ENCODE measurements at places on chromosomes 4 and X. TPM values are rescaled to one million over a fixed set of nuclear protein-coding genes. Genes with fewer than 3 reads are reported as not detected.

Gene FABP2
- not detected for total RNA-seq

Gene UCP1
- total RNA-seq = not detected

Gene TLR3
- total RNA-seq = 8.0 TPM

Gene BMPR1B
- total RNA-seq = 3.7 TPM

Gene NPY1R
- 3.8 TPM for total RNA-seq

Gene ZFP42
- total RNA-seq = not detected

Gene FHDC1
- 0.95 TPM for total RNA-seq

Gene ZNF630
- 2.0 TPM for total RNA-seq

Gene SPCS3
- total RNA-seq = 166 TPM

Gene SOWAHB
- total RNA-seq = 2.3 TPM

Gene SPON2
- 3.1 TPM for total RNA-seq

Gene TMEM156
- 0.70 TPM for total RNA-seq

Gene RBM3
- 95.7 TPM for total RNA-seq

Gene HNRNPD
- 52.7 TPM for total RNA-seq

Gene DRD5
- not detected for total RNA-seq

Gene CXCL11
- 2.2 TPM for total RNA-seq

Gene PLK4
- total RNA-seq = 0.49 TPM

Gene FATE1
- not detected for total RNA-seq

Gene PNCK
- total RNA-seq = not detected

Gene MAP3K15
- 0.32 TPM for total RNA-seq

Gene CCSER1
- 3.4 TPM for total RNA-seq

Gene CLIC2
- 1.1 TPM for total RNA-seq

Gene GPC3
- 1.7 TPM for total RNA-seq

Gene TNIP3
- total RNA-seq = not detected

Gene TNMD
- not detected for total RNA-seq

Gene MAGEA9B
- total RNA-seq = not detected

Gene HTN3
- not detected for total RNA-seq

Gene CXCL1
- total RNA-seq = 30.0 TPM

Gene NELFA
- 16.9 TPM for total RNA-seq

Gene PCDH10
- total RNA-seq = 0.12 TPM

Gene MAP9
- total RNA-seq = 10.1 TPM

Gene USP17L29
- total RNA-seq = not detected

Gene RASGEF1B
- 1.4 TPM for total RNA-seq

Gene MSANTD1
- total RNA-seq = 1.6 TPM

Gene TMSB15C
- total RNA-seq = 0.78 TPM

Gene NR3C2
- 8.3 TPM for total RNA-seq

Gene DUX4
- total RNA-seq = not detected

Gene RAB41
- total RNA-seq = not detected

Gene LEF1
- total RNA-seq = 0.28 TPM

Gene PARM1
- 26.0 TPM for total RNA-seq

Gene PAGE5
- total RNA-seq = not detected

Gene GYG2
- 8.6 TPM for total RNA-seq

Gene FGFBP1
- not detected for total RNA-seq

Gene GABRA4
- 0.05 TPM for total RNA-seq

Gene CT45A2
- total RNA-seq = not detected

Gene CDX4
- not detected for total RNA-seq

Gene JCHAIN
- total RNA-seq = 0.42 TPM

Gene CTAG1A
- not detected for total RNA-seq

Gene UNC5C
- total RNA-seq = 0.84 TPM

Gene MOB1B
- total RNA-seq = 5.9 TPM

Gene CTAG2
- not detected for total RNA-seq

Gene RXFP1
- 0.28 TPM for total RNA-seq

Gene DSPP
- total RNA-seq = not detected

Gene GPRIN3
- total RNA-seq = 7.6 TPM

Gene STPG2
- 0.28 TPM for total RNA-seq

Gene GATA1
- not detected for total RNA-seq

Gene TCEAL6
- 0.14 TPM for total RNA-seq

Gene RBMX
- total RNA-seq = 71.7 TPM

Data from pancreas (tissue), 10 donors.